ENCODE measurements at places on chromosomes 12 and 14.

GRCh38 chr12:63841571-63841970 lies 2.9 kb upstream of the SRGAP1 start:
- no peak for DNase-seq

DNA sequence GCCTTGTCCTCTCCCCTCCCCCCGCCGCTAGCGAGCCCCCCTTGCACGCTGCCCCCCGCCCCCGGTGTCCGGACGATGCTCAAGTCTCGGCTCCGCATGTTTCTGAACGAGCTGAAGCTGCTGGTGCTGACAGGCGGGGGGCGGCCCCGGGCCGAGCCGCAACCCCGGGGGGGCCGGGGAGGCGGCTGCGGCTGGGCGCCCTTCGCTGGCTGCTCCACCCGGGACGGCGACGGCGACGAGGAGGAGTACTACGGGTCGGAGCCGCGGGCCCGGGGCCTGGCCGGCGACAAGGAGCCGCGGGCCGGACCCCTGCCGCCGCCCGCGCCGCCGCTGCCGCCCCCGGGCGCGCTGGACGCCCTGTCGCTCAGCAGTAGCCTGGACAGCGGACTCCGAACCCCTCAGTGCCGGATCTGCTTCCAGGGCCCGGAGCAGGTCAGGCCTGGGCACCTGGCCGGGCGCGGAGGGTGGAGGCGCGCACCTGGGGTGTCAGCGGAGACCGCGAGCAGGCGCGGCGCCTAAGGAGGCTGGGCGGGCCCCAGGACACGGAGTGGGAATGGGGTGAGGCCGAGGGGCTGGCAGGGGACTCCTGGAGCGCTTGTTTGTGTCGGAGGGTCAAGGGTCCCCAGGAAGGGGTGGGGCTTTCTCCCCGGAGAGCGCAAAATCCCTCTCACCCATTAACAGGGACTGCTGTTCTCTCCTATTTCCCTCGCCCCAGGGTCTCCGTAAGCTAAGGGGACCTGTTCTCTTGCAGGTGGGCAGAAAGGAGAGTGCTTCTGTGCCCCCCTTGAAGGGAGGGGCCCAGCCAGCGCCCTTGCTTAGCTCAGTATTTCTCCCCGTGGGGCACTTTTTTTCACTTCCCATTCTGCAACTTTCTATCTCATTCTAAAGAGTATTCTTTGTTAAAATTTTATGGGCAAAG lies 810 bp downstream of the MARCHF9 start:
- DNase-seq: no peak

DNA sequence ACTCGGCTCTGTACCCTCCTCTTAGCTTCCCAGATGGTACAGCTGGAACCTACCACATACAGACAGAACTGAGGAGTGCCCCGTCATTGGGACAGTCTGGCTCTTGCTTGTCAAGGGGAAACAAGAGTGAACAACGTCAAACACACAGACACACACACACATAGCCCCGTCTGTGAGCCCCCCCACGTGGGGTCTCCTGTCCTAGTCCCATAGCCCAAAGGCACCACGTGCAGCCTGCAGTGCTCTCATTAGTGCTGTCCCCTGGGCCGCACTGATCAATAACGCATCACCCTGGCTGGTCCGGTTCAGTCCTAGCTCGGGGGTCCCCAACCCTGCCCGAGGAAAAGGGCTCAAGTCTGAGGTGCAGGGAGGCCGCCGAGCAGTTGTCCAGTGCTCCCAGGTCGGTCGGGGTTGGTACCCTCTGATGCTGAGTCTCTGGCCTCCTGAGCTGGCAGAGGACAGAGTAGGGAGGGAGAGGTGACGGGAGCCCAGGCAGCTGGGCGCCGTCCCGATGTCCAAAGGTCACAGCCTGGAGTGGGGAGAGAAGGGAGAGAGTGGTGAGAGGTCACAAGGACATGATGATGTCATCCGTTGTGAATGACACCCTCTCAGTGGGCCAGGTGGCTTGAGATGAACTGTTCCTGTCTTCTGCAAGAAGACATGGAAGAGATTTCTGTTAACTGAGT lies 105.4 kb upstream of the NOS1 start:
- no peak for DNase-seq

- no peak for DNase-seq
Observed at GRCh38 chr12:51171884-51172514, 936 bp downstream of the TFCP2 start.

DNA sequence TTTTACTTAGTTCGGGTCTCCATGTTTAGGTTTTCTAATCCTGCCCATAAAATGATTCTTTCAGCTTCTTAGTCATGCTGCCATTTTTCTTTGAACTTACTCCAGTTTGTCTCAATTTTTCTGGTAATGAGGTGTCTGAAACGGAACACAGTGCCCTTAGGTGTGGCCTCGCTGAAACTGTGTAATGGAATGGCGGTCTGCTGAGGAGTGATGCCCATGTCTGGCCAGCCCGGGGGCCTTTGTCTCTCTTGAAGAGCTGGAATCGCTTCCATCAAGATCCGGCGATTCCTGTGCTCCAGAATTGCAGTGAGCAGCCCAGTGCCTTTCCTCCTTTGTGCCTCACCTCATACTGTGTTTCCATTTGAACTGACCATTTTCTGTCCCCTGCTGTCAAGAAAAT lies 112.5 kb downstream of the FBXL14 start:
- DNase-seq: no peak

DNA sequence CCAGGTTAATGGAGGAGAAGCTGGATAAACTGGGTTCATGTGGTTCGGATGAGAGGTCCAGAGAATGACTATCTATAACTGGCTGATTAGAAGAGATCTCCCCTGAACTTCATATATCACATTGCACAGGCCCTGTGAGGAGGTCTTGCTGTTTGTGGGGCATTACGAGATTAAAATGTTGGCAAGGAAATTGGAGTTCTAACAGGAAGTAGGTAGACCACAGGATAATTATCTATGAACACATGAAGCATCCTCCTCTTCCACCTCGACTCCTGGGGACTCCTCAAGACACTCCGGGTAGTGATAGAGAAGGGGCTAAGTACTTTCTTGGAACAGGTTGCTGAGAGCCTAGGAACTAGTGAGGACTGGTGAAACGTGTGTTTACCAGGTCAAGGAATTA lies 418.8 kb downstream of the KCNH5 start:
- no peak for DNase-seq

DNA sequence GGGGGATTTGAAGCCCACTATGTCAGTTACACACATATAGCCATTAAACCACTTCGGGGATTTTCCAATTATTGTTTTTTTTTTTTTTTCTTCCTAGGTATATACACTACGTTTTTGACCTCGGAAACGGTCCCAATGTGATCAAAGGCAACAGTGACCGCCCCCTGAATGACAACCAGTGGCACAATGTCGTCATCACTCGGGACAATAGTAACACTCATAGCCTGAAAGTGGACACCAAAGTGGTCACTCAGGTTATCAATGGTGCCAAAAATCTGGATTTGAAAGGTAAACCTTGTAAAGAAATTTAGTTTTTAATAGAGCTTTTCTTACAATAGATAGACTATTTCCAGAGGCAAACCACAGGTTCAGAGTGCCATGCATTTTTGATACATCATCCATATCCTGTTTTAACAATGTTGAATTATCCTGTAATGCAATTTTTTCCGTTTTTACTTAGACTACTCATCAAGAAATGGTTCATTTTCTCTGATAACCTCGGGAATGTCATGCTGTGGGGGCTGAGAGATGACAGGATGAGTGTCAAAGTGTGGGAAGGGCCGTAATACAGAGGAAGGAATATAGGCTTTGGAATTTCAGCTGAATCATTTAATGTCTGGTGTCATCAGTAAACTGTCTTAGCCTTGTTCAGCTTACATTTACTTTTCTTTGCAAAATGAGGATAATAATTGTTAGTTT lies 797.1 kb downstream of the NRXN3 start:
- no peak for DNase-seq

- DNase-seq: no peak
Observed at GRCh38 chr12:12098691-12099015, 27.9 kb downstream of the BCL2L14 start.
